ENCODE measurements at places on chromosomes 2 and 18. TPM values are rescaled to one million over a fixed set of nuclear protein-coding genes. Genes with fewer than 3 reads are reported as not detected.

Gene CD302
- 1.4 TPM for polyA plus RNA-seq

Gene C1QL2
- 0.87 TPM for polyA plus RNA-seq

Gene FOXD4L1
- polyA plus RNA-seq: not detected

Gene ZNF407
- polyA plus RNA-seq: 2.6 TPM

Gene SERPINB2
- not detected for polyA plus RNA-seq

Gene RNF152
- polyA plus RNA-seq: 1.2 TPM

Gene SH2D6
- 0.26 TPM for polyA plus RNA-seq

Gene MARCHF4
- polyA plus RNA-seq: 0.70 TPM

Gene HMSD
- 25.1 TPM for polyA plus RNA-seq

Measured in GM23338 (cell line).